ENCODE measurements at places on chromosomes 6 and 20.

DNA sequence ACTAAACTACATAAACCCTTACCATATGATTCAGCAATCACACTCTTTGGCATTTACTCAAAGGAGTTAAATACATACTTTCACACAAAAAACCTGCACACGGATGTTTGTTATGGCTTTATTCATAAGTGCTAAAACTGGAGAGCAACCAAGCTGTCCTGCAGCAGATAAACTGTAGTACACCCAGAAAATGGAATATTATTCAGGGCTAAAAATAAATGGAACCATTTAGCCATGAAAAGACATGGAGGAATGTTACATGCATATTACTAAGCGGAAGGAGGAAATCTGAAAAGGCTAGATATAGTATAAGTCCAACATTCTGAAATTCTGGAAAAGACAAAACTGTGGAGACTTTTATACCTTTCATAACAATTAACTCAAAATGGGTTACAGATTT, 73.6 kb upstream of the PHACTR3 start:
- DNase-seq, result no peak

DNA sequence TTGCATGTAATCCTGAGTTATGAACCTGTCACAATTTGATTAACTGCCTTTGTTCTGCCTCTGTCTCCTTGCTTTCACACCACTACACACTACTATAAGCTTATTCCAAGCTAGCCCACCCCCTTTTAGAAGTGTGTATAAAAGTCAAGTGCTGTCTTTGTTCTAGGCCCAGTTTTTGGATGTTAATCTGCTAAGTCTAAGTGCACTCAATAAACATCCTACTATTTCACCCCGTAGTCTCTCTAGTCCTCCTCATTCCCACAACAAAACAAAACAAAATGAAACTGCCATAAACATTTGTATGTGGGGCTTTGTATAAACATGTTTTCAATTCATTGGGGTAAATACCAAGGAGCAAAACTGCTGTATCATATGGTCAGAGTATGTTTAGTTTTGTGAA, 16.1 kb upstream of the SPACA1 start:
- no peak for DNase-seq

DNA sequence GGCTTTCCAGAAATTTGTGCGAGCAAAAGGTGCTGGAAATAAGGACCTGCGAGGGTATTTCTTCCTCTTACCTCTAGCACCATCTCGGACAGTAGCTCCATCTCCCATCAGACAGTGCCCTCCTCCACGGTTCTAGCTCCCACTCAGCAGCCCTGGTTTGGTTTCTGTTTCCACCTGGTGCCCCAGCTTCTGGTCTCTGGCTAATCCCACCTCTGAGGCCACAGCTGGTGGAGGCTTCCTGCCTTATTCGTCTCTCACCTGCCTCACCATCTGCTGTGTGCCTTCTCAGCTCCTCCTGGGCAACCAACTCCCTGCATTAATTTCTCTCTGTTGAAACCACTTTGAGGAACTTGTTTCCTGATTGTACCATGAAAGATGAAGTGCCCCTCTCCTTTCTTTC, 162.4 kb upstream of the CDYL start:
- no peak for DNase-seq

DNA sequence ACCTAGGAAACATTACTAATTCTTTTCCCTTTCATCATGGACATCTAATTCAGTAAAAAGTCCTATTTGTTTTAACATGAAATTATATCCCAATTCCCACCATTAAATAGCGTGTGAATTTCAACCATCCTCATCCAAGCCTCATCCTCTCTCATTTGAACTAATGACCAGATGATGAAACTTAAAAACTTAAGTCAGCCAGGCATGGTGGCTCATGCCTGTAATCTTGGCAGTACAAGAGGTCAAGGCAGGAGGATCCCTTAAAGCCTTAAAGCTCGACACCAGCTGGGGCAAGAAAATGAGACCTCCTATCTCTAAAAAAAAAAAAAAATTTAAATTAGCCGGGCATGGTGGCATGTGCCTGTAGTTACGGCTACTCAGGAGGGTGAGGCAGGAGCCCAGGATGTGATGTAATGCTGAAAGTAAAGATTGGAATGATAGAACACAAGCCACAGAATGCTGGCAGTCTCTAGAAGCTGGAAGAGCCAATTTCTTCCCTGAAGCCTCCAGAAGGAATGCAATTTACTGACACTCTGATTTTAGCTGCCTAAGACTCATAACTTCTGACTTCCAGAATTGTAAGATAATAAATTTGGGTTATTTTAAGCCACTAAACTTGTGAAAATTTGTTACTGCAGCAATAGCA, 27.1 kb upstream of the HAO1 start:
- DNase-seq, result no peak

DNA sequence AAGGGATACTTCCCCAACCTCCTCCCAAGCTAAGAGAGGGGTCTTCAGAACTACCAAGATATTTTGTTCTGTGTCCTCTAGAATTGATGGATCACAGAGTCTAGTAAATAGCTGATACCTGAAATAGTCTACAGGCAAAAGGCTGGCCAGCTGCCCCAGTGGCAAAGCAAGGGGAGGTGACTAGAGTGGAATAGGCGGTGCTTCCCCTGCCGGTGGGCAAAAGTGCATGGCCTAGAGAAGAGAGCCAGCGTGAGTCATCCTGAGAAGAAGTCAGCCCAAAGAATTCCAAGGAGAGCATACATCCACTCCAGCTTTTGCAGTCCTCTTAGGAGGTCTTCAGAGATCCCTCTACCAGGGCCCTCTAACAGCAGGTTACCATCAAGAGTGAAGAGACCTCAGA, 14.7 kb downstream of the DPPA5 start:
- no peak for DNase-seq

- no peak for DNase-seq
Measured at GRCh38 chr20:14859627-14860026, 522.2 kb upstream of the FLRT3 start.

DNA sequence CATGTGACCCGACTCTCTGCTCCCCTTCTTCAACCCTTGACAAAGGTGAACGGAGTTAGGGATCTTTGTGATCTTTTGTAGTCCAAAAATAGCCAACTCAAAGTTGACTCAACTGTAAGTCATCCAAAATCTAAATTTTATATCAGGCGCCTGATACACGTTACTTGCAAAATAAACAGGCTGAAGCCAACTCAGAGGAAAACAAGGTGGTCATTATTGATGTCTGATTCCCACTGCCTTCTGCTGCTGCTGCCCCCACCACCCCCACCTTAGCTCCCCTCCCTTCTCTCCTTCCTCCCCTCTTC, 13.2 kb upstream of the RNF8 start:
- no peak for DNase-seq

- DNase-seq, result no peak
Measured at GRCh38 chr6:69917834-69918233, 51.5 kb downstream of the COL19A1 start.

DNA sequence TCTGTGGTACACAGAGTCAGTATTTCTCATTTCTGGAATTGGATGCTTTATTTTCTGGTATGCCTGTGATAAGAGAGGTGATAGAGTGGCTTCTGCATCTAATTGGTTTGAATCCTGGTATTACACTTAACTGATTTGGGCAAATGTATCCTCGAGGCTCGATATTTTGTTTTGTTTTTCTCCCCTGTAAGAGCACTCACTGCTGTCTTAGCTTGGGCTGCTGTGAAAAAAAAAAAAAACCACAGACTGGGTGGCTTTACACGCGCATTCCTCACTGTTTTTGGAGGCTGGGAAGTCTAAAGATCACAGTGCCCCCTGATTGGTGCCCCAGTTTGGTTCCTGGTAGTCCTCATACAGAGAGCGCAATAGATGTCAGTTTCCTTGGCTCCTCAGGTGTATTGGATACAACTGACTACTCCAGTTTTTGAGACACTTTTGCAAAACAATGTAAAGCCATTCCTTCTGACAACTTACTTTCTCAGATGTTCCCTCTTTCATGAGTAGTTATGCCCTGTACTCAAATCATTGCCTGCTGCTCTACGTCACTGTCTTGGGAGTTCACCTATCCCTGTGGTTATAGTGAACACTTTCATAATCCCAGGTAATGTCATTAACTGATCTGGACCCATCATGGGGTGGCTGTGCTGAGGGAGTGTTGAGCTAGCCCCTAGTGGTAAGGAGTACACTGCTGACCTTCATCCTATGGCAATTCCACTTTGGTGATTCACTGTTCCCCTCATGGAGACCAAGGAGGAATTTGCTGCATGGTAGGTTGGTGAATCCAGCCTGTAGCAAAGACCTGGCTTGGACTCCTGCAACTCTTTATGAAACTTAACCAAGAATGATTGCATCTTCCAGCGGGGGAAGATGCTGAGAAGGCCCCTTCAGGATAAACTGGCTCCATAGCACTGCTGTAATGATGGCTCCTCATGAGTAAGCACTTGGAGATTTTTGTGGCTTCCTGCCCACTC, 3.5 kb upstream of the ACAT2 start:
- DNase-seq, result no peak

All from stimulated activated CD4-positive, alpha-beta T cell treated with anti-CD3 and anti-CD28 coated beads, TNF-alpha, amount 100 ng/mL, for 24 hours (primary cell).